ENCODE measurements at places on chromosomes 2 and 18.

DNA sequence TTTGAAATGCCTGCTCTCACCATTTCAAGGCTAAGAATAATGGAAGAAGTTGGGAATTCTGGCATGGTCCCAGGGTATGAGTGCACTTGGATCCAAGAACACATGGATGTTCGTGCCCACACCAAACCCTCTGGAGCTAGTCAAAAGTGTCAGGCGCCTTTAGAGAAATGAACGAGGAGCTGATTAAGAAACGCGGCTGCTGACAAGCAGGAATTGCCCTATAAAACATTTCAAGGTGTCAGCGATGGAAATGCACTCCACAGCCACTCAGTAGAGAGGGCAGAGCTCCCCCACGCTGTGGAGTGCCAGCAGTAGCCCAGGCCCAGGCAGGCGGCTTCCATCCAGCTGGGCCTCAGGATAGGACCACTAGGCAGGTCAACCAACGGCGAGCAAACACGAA is 213.7 kb downstream of the TTC32 start:
- no peak for DNase-seq

- no peak for DNase-seq
Observed at GRCh38 chr2:78839259-78839658, 186.2 kb upstream of the REG3G start.

DNA sequence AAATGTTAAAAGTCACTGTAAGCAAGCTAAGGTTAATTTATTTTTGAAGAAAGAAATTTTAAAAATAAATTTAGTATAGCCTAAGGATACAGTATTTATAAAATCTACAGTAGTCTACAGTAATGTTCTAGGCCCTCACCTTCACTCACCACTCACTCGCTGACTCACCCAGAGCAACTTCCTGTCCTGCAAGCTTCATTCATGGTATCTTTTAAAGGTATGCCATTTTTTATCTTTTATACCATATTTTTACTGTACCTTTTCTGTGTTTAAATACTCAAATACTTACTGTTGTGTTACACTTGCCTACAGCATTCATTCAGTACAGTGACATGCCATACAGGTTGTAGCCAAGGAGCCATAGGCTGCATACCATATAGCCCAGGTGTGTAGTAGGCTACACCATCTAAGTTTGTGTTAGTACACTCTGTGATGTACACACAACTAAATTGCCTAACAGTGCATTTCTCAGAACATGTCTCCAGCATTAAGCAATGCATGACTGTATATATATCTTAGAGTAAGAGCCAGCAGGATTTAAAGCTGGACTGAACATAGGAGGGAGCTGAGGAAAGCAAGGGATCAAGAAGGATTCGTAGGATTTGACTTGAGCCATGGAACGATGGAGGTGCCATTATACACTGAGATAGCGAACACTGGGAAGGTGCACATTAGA is 83.1 kb upstream of the KLF7 start:
- no peak for DNase-seq

DNA sequence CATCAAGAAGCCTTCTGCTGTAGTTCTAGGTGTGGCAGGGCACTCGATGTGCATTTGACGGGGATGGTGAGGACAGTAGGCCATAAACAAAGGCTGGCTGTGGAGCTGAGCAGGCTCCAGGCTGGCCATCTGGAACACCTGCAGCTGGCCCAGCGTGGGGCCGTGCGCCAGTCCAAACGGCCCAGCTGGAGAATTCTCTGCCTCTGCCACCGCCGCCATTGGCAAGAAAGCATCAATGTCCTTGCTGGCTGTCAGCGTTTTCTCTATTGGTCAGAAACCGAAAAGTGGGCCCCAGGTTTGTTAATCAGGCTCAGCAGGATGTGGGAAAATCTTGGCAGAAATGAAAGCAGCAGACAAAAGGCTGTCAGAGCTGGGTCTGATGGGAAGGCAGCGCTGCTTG is 24.0 kb upstream of the CTIF start:
- no peak for DNase-seq

- DNase-seq: no peak
Observed at GRCh38 chr2:227433171-227433570, 38.8 kb upstream of the AGFG1 start.
